ENCODE measurements at places on chromosomes 3 and 15. TPM values are rescaled to one million over a fixed set of nuclear protein-coding genes. Genes with fewer than 3 reads are reported as not detected.

GRCh38 chr15:75725719-75726607, 13.3 kb upstream of the CSPG4 start:
- DNase-seq: no peak

GRCh38 chr3:97981886-97982285, 9.7 kb upstream of the RIOX2 start:
- DNase-seq: peak; percentile 49

GRCh38 chr3:118501152-118501551, 533.5 kb downstream of the IGSF11 start:
- peak; percentile 79 for DNase-seq

DNA sequence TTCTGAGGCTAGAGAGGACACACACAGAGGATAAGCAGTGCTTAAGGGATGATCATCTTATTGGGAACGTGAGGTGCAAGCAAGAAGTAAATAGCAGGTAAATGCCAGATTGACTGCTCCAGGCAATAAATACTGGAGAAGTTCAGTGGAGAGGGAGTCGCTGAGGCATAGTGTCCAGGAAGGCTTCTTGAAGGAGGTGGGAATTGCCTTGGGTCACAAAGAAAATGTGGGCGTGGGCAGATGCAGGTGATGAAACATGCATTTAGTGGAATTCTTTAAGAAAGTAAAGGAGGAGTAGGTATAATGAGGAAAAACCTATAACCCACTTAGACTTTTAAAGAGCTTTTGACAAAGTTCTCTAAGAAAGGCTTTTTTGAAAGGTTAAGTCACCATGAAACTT, 7.4 kb upstream of the SEMA5B start:
- DNase-seq: no peak

DNA sequence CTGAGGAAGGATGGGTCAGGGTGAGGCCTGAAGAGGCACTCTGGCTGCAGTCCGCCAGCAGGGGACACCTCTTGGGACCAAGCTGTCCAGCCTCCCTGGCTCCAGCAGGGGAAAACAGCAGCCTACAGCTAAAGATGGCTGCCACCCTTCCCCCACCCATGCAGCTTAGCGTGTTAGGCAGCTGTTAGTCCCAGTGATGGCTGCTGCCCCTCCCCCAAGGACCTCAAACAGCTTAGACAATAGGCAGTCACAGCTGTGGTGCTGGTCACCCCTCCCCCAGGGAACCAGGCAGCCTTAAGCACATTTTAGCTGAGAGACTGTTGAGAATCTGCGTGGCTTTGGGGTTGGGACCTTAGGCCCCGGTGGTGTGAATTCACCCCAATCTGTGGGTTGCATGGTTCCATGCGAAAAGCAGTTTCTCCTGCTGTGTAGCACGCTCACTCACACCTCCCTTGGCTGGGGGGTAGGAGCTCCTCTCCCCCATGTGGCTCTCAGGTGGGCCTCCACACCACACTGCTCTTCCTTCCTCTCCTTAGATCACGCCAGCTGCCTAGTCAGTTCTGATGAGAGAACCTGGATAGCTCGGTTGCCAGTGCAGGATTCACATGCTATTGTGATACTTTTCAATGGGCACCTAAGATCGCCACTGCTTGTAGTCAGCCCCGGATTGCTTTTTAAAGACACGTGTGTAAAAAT, 140.5 kb upstream of the CADPS start:
- no peak for DNase-seq

DNA sequence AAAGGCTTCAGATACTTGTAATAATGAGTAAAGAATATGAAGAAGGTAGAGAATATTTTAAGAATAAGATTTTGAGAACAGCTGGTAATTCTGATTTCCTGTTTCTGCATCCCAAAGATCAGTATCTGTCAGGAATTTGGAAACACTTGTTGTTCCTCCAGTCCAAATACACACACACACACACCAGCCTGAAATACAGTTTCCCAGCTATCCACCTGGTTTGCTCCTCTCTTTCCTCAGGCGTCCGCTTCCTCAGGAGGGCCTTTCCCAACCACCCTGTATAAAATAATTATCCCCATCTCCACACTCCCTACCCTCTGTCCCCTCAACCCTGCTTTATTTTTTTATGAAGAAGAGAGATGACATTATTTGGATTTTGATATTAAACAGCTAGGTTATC, 2.0 kb upstream of the FSIP1 start:
- no peak for DNase-seq

DNA sequence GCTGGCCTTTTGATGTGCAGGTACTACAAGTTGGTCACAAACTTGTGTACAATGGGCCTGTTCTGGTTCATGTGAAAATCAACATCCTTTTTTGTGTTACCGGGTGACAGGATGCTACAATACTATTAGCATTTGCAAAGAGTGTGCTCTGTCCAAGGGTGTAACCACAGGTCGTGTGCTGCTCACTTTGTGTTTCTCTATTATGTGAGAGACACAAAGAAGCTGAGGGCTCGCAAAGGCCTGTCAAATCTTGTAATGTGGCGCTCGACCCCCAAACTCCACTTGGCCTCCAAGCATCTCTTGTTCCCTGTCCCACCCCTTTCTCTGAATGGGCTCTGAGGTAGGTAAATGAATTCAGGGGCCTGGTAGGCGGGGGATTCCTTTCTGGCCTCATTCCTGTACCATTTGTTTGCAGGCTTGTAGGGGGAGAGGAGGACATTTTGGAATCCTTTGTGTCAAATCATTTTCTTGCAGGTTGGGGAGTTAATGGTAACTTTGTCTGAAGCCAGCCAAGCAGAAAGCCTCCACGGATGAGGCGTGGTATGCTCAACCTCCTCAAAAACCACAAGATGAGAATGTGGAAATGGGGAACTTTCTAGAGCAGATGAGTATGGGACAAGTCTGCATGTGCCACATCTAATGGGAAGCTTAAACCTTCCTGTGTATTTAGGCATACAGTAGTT, 109.1 kb downstream of the OPA1 start:
- DNase-seq: no peak

- DNase-seq: no peak
Observed at GRCh38 chr3:44015170-44015569, 226.5 kb upstream of the TOPAZ1 start.

GRCh38 chr3:65344444-65344843, 656.6 kb upstream of the ADAMTS9 start:
- DNase-seq: no peak

- no peak for DNase-seq
Observed at GRCh38 chr3:44562147-44562546, 7.2 kb downstream of the ZKSCAN7 start.

GRCh38 chr3:42764561-42765295, 8.3 kb downstream of the CCDC13 start:
- no peak for DNase-seq

DNA sequence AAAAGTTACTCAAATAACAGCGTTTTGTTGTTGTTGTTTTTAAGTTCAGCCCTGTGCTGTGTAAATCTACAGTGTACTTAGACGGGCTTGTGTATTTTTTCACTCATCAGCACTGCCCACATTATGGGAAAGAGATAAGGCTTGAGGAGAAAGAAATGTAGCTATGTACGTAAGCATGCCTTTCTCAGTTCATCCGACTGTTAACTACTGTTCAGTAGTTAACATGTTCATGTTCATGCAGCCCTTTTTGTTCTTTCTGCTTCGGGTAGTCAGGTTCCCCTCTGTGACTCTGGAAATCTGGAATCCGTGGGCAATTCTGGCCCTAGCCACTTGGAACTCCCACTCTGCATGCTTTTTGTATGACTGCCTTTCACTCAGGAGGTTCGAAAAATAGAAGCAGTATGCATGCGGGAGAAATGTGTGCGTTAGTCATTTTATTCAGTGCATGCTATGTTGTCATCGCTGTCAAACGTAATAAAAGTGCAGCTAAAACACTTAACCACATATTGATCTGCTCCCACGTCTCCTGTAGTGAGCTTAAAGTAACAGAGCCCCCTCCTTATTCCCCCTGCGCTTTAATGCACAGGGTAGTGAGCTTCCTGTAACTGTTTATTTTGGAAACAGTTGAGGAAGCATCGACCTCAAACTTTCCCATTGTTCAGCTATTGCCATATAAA, 283.1 kb upstream of the NR2F2 start:
- no peak for DNase-seq

- no peak for DNase-seq
Observed at GRCh38 chr3:152943645-152944044, 108.7 kb downstream of the P2RY1 start.

DNA sequence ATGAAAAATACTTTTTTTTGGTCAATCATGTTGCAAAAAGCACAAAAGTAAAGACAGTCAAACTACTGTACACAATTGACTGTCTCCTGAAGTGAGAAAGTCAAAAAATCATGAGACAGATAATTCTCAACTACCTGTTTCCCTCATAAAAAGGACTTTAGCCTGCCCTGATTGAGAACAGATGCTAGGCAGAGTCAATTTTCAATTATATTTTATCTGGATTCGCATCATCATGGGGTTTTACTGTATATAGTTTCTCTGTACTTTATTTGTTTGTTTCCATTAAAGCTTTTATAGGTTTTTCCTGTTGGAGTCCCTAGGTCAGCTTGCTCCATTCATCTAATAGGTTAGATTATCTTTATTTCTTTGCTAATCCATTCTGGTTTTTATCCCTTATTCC, 53.8 kb downstream of the ECT2 start:
- DNase-seq: no peak

GRCh38 chr15:60091157-60091556, 87.0 kb downstream of the FOXB1 start:
- peak; percentile 76 for DNase-seq

DNA sequence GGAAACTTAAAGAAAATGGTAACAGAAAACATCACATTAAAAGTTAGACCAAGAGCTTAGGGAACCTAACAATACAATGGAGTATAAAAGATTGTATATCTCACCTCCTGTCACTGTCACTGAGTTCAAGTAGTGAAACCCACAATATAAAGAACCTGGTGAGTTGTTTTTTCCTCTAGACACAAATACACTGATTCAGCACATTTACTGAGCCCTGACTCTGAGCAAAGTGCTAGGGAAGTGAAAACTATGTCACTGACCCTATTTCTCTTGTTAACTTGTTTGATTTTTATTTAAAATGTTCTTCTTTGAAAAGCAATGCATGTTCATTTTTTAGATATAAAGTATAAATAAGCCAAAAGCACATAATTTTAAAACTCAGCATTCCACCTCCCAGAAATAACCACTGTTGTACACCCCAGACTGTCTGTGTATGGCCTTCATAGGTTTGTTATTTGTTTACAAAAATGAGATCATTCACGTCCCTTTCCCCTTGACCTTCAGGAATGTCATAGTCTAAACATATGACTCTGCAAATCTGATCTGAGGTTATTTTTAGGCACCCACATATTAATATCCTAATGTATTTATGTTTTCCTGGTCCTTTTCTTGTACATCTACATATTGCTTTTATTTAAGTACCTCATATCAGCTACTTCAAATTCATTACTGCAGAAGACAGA, 69.2 kb upstream of the CSTA start:
- no peak for DNase-seq

The CNTN6 gene
- not detected for total RNA-seq

The TMEM212 gene
- not detected for total RNA-seq

The SLC2A2 gene
- not detected for total RNA-seq

The GCNT3 gene
- 17.0 TPM for total RNA-seq

The CCDC54 gene
- not detected for total RNA-seq

The CLDN16 gene
- total RNA-seq: not detected

The SPINT1 gene
- 58.6 TPM for total RNA-seq

The CYP8B1 gene
- not detected for total RNA-seq

The AQR gene
- total RNA-seq: 6.4 TPM

The NRROS gene
- not detected for total RNA-seq

The WDR93 gene
- total RNA-seq: not detected

Measured in stomach (tissue), 19 donors.